CD8-positive, alpha-beta T cell (primary cell): ENCODE measurements at places on chromosomes 2 and 18. TPM values are rescaled to one million over a fixed set of nuclear protein-coding genes. Genes with fewer than 3 reads are reported as not detected.

Gene AGAP1
- total RNA-seq: 4.5 TPM

Gene ARHGAP28
- total RNA-seq: not detected

Gene MYO5B
- not detected for total RNA-seq

Gene LYG2
- not detected for total RNA-seq

Gene COL6A3
- 1.7 TPM for total RNA-seq

Gene MYL1
- total RNA-seq: not detected

Gene CCDC178
- total RNA-seq: not detected

Gene TMEM163
- total RNA-seq: 0.19 TPM

Gene UBXN4
- 172 TPM for total RNA-seq

Gene GATA6
- 4.3 TPM for total RNA-seq

Gene EPAS1
- total RNA-seq: 19.7 TPM

Gene SERPINB4
- total RNA-seq: not detected

Gene SATB2
- total RNA-seq: not detected

Gene RESP18
- total RNA-seq: not detected

Gene PARD3B
- total RNA-seq: 0.54 TPM

Gene CROCC2
- not detected for total RNA-seq

Gene SMAD2
- 70.9 TPM for total RNA-seq

Gene MEIS1
- not detected for total RNA-seq

Gene ROCK1
- total RNA-seq: 88.5 TPM

Gene EIPR1
- 7.1 TPM for total RNA-seq

Gene HOXD10
- total RNA-seq: not detected

Gene SERPINB3
- not detected for total RNA-seq

Gene RNF125
- 177 TPM for total RNA-seq

Gene POTEJ
- not detected for total RNA-seq

Gene DES
- total RNA-seq: not detected

Gene CD8A
- total RNA-seq: 502 TPM

Gene ASB18
- not detected for total RNA-seq

Gene GKN2
- not detected for total RNA-seq

Gene NOL4
- not detected for total RNA-seq

Gene CSRNP3
- total RNA-seq: not detected

Gene RGPD4
- total RNA-seq: 0.30 TPM

Gene CPO
- total RNA-seq: not detected

Gene TRIM43
- not detected for total RNA-seq

Gene GKN1
- not detected for total RNA-seq

Gene SERPINB12
- not detected for total RNA-seq

Gene WDR54
- 18.4 TPM for total RNA-seq

Gene KCNF1
- not detected for total RNA-seq

Gene MYO7B
- total RNA-seq: 0.33 TPM

Gene SLC5A7
- not detected for total RNA-seq

Gene FABP1
- not detected for total RNA-seq

Gene SIX3
- total RNA-seq: not detected

Gene RAX
- total RNA-seq: not detected

Gene ACMSD
- total RNA-seq: not detected

Gene SERPINB13
- total RNA-seq: not detected

Gene LYG1
- 0.81 TPM for total RNA-seq
